KG1 (cell line): ENCODE measurements at places on chromosomes 3 and 15.
A peak's percentile ranks its signal among the peaks of the same experiment; 100 is the strongest.

GRCh38 chr3:55891106-55891505, 404.0 kb upstream of the WNT5A start:
- DNase-seq = no peak

- no peak for DNase-seq
These were observed 88.2 kb upstream of the RNF7 start for GRCh38 chr3:141649871-141650270.

- DNase-seq = no peak
These were observed 947.1 kb downstream of the FHIT start for GRCh38 chr3:60304112-60304511.

DNA sequence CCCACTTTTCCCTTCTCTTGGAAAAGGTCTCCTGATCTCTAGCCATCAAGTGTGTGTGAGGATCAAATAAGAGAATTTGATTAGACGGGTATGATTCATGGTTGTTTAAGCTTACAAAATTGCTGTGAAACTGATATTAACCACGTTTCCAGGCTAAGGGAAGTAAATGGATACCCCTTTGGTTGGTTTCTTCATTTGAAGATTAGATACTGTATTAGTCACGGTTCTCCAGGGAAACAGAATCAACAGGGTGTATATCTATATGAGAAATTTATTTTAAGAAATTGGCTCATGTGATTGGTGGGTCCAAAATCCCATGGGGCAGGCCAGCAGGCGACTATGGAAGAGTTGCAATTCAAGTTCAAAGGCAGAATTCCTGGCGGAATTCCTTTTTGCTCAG, 112.7 kb upstream of the SELENOK start:
- DNase-seq = no peak

DNA sequence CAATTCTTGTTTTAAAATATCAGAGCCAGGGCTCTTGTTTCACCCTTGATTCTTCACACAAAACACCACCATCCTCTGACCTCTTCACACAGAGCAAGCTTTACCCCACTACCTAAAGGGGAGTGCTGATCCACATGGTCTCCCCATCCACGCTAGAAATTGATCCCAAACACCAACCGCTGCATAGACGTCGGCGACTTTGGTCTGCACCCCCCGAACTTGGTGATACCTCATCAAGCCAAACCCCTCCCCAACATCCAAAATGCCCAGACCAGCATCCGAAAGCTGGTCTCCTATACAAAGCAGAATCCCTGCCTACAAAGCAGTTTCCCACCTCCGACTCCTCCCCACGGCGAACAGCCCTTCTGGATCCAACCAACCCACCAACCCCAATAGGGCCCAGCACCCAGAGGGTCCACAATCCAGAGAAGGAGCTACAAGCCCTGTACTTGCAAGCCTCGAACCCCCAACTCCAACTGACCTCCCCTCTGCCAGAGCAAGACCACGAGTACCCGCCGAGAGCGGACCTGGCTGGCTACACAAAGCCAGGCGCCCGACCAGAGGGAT, 25.8 kb upstream of the MTHFS start:
- DNase-seq = no peak

- DNase-seq = no peak
These were observed 11.5 kb downstream of the SETMAR start for GRCh38 chr3:4314688-4315087.

GRCh38 chr3:160265088-160265487, 39.9 kb downstream of the C3orf80 start:
- no peak for DNase-seq

DNA sequence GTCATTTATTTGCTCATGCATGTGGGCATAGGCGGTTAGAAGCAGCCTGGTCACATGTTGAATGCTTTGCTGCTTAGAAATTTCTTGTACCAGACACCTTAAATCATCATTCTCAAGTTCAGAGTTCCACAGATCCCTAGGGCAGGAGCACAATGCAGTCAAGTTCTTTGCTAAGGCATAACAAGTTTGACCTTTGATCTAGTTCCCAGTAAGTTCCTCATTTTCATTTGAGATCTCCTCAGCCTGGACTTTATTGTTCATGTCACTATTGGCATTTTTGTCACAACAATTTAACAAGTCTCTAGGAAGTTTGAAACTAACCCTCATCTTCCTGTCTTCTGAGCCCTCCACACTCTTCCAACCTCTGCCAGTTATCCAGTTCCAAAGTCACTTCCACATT, 22.8 kb downstream of the HGD start:
- DNase-seq = no peak

- peak; percentile 12 for DNase-seq
These were observed 95.4 kb downstream of the HCN4 start for GRCh38 chr15:73273181-73274002.

DNA sequence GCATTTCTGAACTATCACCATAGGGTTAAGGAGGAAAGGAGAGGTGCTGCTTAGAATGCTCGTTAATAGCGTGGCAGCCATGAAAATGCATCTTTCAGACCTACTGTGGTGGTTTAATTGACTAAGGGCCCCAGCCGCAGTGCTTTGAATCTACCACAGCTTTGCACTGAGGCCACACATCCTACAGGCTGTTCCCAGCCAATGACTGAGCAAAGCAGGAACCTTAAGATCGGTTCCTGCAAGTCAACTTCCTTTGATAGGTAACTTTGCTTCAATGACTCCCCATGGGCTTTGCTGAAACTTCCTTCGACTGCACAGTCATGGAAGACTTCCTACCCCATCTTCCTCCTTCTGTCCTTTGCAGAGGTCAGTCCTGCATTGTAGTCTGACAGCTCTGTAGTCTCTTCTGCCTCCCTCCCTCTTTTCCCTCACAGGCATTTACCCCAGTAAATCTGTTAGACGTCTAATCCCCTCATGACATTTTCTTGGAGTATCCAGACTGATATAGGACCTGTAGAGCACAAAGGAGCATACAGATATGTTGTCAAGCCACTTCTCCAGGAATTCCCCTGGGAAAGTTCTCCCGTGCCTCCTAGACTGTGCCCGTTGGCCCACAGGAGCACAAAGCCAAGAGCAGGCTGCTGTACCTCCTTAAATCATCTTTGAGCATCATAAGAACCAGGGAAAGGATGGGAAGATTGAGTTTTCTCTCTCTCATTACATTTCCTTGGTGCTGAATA, 2.6 kb upstream of the BCL2A1 start:
- no peak for DNase-seq

- no peak for DNase-seq
These were observed 497.0 kb upstream of the CCDC54 start for GRCh38 chr3:106880206-106880605.

- DNase-seq = no peak
These were observed 185.6 kb downstream of the FAM43A start for GRCh38 chr3:194871143-194871863.

DNA sequence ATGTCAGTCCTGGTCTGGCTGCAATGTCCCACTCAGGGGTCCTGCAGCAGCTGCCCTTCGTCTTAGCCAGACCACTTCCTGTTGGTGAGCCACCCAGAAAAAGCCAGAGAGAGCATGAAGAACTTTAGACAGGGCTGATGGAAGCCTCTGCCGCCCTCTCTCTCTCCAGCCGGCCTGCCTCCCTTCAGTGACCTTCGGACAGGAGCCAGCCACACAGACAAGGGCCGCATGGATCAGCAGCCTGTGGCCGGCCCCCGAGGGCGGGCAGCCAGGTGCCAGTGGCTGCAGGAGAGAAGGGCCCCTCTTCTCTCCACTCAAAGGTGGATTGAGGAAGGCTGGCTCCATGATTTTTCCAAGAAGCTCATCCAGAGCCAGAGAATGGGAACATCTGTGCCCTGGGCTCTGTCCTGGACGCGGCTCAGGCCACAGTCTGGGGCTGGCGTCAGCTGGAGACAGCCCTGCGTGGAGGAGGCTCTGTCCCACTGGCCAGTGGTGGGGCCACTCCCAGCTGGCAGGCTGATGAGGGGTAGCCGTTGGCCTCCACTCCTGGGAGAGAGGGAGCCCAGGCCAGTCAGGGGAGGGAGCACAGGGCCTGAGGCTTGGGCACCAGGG, 42.9 kb downstream of the ISG20 start:
- no peak for DNase-seq

GRCh38 chr3:43505351-43505750, 116.5 kb downstream of the ANO10 start:
- DNase-seq = no peak

DNA sequence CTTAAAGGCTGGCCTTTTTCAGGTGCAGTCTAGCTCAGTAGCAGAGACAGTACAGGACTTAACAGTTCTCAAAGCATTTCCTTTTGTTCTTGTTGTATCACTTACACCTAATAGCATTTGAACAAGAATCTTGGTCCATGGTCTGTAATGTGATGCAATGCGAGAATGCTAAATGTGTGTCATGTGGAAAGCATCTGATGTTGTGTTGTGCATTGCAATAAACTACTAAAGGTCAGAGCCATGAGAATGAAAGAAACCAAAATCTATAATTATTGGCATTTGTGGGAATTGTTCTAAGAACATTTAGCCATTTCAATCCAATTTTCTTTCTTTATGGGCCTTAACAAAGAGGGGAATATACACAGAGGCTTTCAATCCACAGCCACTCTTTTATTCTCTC, 324.5 kb upstream of the ROBO2 start:
- DNase-seq = no peak

DNA sequence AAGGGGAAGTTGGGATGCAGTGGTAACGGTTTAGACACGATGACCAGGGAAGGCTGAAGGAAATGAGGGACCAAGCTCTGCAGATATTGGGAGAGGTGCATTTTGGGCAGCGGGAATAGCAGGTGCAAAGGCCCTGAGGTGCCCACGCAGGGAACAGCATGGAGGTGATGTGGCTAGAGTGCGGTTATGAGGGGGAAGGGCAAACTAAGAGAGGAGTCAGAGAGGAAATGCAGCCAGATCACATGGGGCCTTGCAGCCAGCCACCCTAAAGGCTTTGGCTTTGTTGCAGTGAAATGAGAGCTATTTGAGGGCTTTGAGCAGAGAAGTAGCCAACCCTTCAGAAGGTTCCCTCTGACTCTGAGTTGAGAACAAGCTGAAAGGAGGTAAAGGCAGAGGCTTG, 2.6 kb downstream of the SPATA12 start:
- DNase-seq = no peak

- no peak for DNase-seq
These were observed 239.0 kb upstream of the KCNMB2 start for GRCh38 chr3:178297199-178297598.

DNA sequence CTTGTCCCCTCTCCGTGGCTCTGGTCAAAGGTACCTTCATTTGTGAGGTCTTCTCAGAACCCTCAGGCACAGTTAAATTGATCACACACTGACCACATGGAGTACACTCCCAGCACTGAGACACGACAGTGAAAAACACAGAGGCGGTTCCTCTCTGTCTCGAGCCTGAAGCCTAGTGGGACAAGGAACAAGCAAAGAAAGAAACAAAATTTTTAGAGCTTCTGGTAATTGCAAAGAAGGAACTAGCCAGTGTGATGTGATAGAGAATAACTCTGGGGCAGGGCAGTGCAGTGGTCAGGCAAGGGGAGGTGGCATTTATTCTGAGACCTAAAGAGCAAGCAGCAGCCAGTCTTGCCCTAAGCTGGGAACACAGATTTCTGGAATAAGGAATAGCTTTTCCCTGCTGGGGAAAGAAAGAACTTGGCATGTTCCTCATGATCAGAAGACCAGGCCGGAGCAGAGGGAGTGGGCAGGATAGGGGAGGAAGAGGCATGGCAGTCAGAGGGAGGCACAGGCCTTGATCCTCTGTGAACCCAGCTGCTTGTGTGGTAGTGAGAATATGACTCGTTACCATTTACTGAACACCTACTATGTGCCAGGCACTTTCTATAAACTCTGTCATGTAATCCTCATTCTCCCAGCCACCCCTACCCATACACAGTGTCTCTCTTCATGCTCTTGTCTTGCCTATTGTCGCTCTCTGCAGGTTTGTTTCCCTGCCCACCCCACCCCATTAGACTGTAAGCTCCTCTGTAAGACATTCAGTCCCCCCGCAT, 262.3 kb upstream of the HES1 start:
- DNase-seq = no peak

- no peak for DNase-seq
These were observed 525.1 kb upstream of the GOLIM4 start for GRCh38 chr3:168620854-168621253.

DNA sequence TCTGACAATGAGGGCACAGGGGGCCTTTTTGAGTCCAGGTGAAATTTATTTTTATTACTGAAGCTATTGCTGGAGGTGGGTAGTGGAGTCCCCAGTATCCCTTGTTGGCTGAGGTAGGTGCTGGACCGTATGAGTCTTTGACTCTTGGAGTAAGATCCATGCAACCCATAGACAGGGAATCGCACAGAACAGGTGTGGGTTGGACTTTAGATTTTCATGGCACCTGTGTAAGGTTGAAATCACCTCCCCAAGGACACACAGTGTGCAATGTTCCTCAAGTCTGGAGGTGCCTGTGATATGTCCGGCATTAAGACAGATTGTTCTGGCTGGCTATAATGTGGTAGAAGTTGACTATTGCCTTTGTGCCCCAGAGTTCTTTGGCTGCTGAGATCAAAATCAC, 23.5 kb downstream of the MKRN3 start:
- no peak for DNase-seq

GRCh38 chr15:75554717-75555116, 24.4 kb downstream of the PTPN9 start:
- no peak for DNase-seq

GRCh38 chr3:103794656-103795055, 1359.8 kb downstream of the ZPLD1 start:
- no peak for DNase-seq

- DNase-seq = no peak
These were observed 28.0 kb downstream of the ACAA1 start for GRCh38 chr3:38108649-38109579.

DNA sequence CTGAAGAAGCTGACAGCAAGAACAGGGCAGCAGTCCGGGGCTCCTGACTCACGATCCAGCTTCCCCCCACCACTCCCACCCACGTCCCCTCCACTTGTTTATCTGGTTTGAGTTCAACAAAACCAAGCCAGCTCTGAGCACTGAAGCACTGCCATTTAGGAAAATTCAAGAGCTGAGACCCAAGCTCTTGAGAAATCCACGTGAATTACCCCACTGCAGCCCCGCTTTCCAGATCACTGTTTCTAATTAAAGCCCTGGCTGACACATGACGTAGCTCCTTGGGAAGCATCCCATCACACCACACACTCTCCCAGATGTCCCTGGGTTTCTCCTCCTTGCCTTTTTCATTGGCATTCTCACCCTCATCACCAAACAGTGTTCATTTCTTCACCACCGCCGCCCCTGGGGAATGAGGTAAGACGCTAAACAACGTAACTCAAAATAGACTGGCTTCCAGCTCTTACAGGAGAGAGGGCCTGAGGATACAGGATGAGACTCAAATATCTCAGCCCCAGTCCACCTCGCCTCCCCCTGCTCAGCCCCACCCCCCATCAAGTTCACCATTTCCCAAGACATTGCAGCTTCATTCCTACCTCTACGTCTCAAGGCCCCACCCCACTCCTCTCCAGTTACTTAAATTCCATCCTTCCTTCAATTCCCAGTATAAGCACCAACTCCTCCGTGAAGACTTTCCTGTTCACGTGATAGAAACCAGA, 95.4 kb downstream of the SRGAP3 start:
- DNase-seq = no peak

GRCh38 chr3:20190991-20191390, 5.0 kb upstream of the SGO1 start:
- DNase-seq = no peak
